ENCODE measurements at places on chromosomes 11 and 22.

DNA sequence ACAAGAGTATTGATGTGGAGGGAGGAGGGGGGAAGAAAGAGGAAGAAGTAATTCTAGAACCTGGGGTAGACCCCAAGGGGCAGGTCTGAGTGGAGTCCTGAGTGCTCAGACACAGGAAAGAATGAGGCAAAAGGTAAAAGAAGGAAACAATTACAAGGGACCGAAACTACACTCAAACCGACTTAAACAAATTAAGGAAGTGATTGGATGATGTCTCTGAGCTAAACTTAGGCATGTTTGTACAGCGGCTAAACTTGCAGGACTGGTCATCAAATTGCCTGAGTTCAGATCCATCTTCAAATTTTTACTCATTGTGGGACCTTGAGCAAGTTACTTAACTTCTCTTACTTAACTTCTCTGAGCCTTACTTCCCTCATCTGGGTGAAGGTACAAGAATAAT lies 86.3 kb upstream of the LRRC55 start:
- no peak for DNase-seq

DNA sequence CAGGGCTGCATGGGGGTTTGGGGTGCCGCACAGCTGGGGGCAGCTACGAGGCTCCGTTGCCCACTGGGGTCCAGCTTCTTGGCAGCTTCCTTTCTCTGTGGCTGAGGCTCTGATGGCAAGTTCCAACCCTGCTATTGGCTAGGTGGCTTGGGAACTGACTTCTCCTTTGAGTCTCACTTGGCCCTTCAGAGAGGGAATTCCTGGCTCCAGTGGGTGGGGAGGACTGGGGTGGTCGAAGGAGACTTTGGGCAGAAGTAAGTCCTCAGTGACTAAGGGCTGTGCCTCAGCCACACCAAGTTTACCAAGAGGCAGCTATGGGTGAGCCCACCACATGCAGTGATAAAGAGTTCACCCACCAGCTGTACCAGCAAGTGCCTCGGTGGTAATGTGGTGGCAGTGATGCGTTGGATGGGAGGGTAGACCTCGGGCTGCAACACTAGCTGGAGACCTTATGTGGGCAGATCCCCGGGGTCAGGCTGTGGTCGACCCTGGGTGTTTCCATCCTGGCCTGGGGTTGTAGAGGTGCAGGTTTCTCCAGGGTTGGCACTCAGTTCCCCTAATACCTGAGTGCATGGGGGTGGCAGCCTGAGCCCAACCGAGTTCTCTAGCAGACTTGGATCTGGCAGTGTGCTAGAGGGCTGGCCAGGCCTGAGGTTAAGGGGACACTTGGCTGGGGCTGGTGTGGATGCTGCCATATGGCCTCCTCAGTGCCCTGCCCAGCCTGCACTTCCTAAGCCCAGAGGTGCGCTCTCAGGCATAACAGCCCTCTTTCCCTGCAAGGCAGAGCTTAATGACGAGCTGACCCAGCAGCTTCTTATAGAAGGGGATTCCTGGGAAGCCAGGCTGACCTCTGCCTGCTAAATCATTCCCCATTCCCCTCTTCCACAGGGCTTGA lies 197.0 kb upstream of the CADM1 start:
- no peak for DNase-seq

DNA sequence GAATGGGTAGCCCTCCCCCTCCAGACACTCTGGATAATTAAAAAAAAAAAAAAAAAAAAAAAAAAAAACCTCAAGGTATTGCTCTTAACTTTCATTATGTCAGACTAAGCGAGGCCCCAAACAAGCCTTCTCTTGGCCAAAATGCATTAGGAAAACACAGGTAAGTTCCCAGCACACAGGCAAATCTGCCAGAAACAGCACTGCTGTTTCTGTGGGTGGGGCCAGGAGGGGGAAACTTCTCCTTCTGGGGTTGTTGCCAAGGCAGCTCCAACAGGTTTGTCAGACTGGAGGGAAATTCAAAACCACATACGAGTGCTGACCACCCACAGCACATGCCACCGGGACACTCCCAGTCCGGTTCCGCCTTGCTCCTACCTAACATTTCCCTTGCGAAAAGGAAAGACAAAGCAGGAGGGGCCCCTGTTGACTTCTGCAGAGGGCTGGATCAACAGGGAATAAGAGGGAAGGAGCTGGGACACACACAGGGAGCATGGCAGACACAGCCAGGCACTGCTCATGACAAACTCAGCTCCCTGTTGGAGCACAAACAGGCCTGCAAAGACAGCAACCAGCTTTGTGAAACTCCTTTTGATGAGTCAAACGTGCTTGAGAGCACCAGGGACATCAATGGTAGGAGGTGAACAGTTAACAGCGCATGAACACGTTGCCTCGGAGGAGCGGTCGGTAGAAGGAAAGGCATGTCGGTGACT lies 55.0 kb downstream of the MYH9 start:
- DNase-seq, result no peak

DNA sequence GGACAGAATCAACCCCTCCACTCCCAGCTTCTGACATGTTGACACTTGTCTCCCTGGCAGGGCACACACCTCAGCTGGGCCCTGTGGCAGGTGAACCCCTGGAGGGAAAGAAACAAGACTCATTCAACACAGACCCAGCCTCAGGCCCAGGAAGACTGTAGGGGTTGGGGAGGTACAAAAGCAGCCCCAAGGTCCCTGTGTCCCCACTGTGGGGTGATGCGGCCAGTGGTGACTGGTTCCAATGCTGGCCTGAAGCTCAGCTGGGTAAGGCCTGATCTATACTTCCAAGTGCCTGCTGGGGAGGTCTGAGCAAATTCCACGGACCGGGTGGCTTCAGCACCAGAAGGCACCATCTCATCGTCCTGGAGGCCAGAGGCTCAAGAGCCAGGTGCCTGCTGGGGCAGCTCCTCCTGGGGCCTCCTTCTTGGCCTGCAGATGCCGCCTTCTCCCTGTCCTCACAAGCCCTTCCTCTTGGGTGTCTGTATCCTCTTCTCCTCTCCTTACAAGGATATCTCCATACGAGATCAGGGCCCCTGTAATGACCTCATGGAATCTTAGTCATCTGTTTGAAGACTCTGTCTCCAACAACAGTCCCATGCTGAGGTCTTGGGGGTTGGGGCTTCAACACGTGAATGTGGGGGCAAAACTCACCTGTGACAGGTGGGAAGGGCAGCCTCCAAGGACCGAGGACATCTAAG lies 1492.1 kb downstream of the BRD1 start:
- no peak for DNase-seq

GRCh38 chr22:36129071-36129470 lies 31.5 kb downstream of the APOL3 start:
- no peak for DNase-seq

- no peak for DNase-seq
Measured at GRCh38 chr11:34296412-34296811, 61.4 kb downstream of the ABTB2 start.

DNA sequence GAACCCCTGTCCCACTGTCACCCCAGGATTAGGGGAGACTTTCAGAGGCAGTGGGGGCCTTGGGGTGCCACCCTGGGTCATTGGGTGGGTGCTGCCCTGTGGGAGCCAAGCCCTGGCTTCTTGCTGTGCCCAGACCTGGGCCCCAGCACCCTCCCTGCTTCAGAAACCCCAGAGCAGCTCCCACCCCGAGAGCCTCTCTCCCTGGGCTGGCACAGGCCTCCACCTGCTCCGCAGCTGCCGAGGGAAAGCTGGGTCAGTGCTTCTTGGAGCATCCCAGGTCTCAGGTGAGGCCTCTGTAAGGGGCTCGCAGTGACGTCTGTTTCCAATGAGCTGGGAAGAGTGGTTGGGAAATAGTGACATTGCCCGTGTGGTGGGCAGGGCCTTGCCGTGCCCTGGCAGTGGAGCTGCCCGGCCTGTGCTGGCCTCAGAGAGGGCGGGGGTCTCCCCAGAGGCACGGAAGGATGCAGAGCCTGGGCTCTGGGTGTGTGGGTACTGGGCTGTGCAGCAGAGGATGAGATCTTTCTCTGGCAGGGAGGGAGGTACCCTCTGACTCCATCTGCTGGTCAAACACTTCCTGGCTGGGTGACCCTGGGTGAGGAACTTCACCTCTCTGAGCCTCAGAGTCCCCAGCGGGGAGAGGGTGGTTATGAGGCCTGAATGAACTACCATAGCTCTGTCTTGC lies 23.0 kb downstream of the C22orf23 start:
- no peak for DNase-seq

DNA sequence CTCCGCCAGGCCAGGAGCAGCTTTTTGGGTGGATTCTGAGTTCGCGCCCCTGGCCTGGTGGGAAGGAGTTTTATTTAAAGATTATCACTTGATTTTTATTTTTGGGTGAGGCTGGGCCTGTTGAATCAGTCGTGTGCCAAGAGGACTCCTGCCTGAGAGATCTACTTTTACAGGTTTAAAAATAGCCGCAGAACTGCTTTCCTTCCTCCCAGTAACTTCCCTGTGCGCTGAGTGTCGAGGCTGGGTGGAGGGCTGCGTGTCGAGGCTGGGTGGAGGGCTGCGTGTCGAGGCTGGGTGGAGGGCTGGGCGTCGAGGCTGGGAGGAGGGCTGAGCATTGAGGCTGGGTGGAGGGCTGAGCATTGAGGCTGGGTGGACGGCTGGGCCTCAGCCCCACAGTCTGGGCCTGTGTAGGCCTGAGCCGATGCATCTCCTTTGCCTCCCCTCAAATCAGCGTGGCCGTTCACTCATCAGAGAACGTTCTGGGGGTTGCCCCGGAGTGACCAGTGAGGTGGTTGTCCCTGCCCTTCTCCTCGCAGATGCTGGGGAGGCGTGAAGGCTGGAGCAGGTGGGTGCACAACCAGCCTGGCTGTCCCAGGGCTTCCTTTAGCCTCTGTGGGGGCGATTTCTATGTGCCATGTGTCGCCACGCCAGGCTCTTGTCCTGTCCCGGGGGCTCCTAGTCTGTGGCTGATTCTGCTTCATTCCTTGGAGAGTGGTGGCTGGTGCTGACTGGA lies 30.1 kb downstream of the GRAMD4 start:
- no peak for DNase-seq

- DNase-seq, result no peak
Measured at GRCh38 chr22:43956805-43957463, 1.7 kb downstream of the SAMM50 start.

DNA sequence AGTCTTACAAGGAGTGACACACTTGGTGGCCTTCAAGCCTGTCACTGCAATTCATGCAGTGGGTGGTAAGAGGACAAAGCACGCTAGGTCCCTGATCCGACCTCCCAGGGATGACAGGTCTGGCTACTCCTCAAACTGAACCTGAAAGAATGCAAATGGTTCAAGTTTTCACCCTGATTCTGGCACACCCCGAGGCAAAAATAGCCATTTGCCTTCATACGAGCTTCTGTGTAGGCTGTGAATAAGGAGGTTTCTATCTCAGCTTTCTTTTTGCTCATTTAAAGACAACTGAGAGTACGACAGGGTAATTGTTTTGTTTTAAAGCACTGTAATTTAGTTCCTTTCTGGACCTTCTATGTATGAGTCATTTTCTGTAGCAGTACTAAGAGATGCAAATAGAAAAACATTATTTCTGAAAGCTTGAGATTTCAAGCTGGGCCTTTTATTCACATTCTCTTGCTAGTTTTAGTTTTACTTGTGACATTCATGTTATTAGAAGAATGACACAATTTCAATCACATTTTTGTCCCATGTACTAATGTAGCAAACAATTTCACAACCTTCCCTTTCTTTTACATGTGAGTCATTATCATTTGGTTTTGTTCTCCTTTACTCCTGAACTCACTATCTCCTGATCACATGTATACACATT lies 56.6 kb upstream of the FDX1 start:
- no peak for DNase-seq

DNA sequence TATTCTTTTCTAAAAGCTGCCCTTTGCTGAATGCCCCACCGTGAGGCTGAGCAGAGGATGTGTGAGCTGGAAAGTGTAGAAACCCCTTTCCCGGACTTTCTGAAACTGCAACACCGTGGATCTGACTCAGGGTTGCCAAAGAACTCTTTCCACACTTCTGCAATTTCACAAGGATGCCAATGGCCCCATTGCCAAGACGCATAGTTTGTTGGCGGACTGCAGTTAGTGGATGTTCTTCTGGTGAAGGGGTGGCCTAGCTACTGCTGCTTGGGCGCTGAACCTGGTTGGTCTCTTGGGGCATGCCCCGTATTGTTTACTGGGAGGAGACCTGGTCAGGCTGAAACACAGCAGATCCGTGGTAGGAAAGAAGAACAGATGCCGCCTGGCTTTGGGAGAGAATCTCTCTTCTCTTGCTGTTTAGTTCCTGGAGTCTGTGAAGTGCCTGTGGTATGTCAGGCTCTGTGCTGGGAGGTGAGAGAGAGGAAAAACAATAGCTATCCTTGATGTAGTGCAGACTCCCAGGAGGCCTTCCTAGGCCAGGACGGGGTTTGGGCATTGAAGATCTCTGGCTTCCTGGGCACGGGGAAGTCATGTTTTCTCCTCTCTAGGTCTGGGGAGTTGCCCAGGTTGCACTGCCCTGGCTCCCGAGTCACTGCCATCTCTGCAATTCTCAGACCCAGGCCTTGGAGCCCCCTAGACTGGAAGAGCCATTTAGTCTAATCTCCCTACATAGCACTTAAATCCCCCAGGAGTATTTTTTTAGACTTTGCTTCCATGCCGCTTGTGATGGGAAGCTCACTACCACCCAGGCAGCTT lies 26.9 kb downstream of the CD82 start:
- no peak for DNase-seq

- DNase-seq, result no peak
Measured at GRCh38 chr11:15936011-15936410, 420.3 kb downstream of the SOX6 start.

GRCh38 chr11:72896431-72896830 lies 82.2 kb downstream of the ATG16L2 start:
- no peak for DNase-seq

DNA sequence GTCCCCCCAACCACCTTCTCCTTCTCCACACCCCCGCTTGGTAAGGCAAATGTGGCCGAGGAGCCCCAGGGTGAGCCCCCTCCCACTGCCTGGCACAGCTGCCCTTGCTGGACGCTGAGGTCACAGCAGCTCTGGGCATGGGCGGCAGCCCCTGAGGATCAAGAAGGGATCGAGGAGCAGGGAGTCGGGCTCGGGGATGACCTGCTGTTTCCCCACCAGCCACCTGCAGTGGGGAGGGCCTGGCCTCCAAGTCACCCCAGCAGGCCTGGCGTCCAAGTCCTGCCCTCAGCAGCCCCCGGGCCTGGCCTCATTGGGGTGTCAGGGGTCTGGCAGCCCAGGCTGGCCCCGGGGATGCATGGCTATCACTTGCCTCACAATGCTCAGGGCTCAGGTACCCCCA lies 23.7 kb downstream of the MUC5AC start:
- no peak for DNase-seq

GRCh38 chr11:97850701-97851100 lies 1170.0 kb upstream of the CNTN5 start:
- DNase-seq, result no peak

- DNase-seq, result no peak
Measured at GRCh38 chr22:22424210-22424800, 84.2 kb downstream of the ZNF280B start.

GRCh38 chr22:23804781-23805291 lies 18.1 kb downstream of the SMARCB1 start:
- DNase-seq, result no peak

GRCh38 chr22:36998620-36999351 lies 20.5 kb downstream of the TST start:
- DNase-seq, result no peak

DNA sequence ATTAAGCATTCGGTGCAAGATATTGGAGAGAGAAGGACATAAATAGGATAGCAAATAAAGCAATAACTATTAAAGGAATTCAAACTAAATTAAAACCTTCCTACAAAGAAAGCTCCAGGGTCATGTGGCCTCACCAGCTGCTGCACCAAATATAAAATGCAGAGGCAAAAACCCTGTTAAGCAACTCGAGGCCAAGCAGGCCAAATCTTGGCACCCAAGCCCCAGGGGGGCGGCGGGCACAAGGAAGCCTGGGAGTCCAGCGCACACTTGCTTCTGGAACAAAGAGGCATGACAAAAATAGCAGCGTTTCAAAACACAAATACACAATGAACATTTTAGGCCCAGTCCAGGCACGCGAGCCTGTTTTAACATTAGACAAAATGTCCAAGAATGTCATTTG lies 20.8 kb downstream of the KRTAP5-6 start:
- no peak for DNase-seq

Data from ovary (tissue), 10 donors.